Right lobe of liver (tissue), 6 donors: ENCODE measurements at places on chromosomes 3 and 15. TPM values are rescaled to one million over a fixed set of nuclear protein-coding genes. Genes with fewer than 3 reads are reported as not detected.

CHRNA5 gene
- not detected for total RNA-seq

CERS3 gene
- total RNA-seq = not detected

DNA sequence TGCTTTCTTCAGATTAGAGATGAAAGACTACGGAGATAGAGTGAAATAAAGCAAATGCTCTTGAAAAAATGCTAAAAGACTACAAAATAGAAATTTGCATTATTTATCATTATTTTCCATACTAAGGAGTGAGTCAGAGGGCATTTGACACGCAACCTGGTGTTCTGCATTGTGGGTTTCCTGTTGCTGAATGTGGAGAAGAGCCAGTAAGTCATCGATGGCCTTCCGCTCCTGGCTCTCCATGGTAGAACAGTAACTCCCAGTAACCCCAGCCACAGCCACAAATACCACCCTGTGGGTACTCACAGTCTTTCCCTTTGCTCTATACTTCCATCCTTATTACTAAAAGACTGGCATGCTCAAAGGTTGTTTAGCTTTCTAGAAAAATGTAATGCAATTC, 61.5 kb downstream of the CGGBP1 start:
- no peak for DNase-seq

DNA sequence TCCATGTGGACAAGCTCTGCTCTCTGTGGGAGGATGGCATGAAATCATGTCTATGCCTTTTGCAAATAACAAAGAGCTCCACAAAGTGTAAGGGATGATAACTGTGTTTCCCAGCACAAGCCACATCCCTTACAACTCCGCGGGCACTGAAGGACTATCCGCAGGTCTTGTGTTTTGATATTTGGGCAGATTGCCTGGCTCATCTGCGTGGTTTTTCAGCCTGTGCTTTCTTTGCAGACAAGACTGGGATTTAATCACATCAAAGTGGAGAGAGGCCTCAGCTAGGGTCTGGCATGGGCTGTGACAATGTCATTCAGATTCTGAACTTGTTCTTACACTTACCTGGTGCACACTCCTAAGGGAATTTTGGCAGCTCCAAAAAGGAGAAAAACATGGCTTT, 30.2 kb upstream of the CA12 start:
- DNase-seq = no peak

DNA sequence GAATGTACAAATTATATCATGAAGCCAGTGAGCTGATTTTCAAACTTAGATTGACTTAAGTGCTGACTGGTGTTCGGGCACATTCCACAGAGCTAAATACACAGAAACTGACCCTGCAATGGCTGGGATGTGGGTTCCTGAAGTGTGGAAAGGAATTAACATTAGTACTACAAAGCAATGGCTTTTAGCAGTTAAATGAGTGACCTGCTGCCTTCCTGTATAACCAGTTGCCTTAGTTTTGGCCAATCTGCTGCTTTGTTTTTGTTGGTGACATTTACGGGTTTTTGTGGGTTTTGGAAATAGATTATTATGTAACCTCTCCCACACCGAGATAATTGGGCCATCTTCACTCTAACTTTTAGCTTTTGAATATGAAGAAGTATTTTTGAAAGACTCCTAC, 2.4 kb upstream of the SKIC8 start:
- no peak for DNase-seq

GRCh38 chr3:99950921-99951320, 133.3 kb downstream of the CMSS1 start:
- DNase-seq = no peak

GRCh38 chr15:99507504-99508310, 58.1 kb upstream of the MEF2A start:
- no peak for DNase-seq

DNA sequence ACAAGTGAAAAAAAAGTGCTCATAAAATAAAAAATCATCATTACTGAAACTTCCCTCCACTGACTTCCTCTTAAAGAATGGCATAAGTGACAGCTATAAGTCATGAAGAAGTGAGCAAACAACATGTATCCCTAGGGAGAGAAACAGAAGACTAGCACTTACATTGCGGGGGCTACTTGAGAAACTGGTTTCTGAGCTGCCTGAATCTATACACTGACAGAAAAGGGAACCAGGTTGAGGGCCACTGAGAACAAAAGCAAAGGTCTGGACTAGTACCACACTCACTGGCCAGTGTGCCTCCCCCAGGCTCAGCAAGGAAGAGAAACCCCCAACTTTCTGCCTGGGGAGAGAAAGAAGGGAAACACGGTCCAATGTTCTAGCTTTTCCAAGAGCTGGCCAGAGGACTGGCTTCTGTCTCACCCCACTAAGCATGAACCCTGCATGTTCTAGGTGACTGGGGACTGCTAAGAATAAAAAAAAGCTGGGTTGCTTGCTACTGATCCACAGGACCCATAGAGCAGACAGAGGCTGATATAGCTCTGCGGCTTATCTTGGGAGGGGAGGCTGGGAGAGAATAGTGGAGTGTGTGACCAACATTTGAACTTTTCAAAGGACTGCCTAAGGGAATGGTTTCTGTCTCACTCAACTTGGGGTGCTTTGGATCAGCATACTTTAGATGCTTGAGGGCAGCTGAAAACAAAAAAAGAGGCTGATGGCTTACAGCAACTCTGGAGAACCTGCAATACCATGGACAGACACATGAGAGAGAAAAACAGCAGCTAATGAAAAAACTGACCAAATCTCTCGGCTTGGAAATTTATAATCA, 8.1 kb downstream of the RAD18 start:
- DNase-seq = no peak

GRCh38 chr3:100740207-100740606, 30.9 kb downstream of the TFG start:
- DNase-seq = no peak
